Right renal pelvis (tissue), 4 donors: ENCODE measurements at places on chromosomes 5 and 9.

DNA sequence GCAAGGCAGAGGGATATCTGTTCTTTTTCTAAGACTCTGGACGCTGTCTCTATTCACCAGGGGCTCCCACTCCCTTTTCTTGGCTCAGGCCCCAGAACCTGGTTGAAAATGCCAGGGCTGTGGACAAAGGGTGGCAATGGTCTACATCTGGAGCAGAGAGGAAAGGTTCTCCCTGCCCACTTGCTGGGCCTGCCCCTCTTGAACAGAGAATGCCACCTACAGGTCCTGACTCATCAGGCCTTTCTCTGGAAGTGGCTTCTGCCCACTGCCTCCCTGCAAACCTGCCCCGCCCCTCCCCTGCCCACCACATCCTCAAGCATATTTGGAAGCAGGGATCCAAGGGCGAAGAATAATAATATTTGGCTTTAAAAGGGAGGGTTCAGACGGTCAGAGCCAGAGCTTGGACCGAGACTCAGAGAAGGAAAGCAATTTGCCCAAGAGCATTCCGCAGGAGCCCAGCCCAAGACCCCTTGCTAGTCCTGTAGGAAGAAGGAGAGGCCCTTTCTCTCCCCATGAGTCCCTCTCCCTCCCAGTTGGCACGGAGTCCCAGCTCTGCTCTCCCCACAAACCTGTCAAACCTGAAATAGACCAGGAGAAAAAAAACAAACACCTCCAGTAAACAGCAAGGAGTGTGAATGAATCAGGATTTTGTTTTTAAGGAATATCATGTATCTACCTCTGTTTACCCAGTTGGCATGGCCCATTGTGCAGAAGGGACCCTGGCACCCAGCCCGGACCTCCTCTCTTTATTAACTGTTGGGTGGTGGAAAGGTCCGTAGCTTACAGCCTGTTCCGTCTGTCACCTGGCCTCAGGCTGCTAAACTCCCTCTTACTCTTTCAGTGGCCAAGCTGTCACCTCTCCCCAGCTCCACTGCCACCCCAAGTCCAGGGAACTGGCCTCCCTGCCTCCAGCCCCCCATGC lies 37.7 kb upstream of the STXBP1 start:
- DNase-seq: no peak

- no peak for DNase-seq
Observed at GRCh38 chr5:171410181-171410580, 9.3 kb upstream of the FGF18 start.

DNA sequence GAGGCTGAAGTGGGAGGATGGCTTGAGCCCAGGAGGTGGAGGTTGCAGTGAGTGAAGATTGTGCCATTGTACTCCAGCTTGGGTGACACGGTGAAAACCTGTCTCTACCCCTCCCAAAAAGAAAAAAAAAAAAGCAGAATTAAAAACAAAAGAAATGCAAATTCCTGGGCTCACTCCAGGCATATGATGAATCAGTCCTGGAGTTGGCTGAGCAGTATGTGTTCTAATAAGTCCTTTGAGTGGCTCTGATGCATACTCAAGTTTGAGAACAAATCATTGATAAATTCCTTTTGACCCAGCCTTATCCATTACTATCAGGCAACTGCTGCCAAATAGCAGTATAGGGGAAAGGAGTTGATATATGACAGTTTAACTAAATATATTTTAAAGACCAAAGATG lies 28.3 kb downstream of the UHRF2 start:
- no peak for DNase-seq

DNA sequence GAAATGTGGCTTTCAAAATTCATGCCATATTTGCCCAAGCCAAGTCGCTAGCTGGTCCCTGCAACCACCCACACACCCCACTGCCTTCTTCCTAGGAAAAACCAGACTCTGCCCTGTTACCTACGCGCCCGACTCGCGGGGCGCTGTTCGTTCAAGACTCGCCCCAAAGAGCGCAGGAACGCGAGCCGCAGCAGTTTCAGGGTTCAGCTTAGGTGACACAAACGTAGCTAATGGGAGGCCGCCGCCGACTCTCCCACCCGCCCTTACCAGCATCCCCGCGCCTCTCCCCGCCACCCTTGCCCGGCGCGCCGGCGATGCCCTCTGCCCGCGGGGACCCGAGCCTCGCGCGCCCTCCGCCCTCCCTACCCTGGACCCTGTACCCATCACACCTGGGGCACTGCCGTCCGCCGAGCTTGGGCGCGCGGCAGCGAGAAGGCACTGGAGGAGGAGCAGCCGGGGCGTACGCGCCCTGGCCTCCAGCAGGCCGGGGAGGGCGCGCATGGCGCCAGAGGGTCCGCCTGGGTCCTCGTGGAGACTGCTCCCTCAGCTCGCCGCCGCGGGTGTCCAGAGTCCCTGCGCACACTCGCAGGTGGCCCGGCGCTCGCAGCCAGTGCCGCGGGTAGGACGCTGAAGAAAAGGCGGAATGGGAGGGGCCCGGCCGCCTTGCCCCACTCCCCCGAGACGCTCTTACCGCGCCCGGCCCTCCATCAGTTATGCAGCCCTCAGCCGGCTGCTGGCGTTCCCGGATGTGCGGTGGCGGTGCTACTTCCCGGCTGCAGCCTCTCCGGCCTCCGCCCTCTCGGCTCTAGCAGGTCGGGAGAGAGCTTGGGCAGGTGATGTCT lies at the start of gene EMB:
Gene EMB (minus strand): TSS at position 638 of the 842 bp plus-strand sequence. CDS start 137 bp downstream, at position 501.
- DNase-seq: peak; percentile 14

- DNase-seq: no peak
Observed at GRCh38 chr5:132744659-132745058, 2.6 kb upstream of the CCNI2 start.

DNA sequence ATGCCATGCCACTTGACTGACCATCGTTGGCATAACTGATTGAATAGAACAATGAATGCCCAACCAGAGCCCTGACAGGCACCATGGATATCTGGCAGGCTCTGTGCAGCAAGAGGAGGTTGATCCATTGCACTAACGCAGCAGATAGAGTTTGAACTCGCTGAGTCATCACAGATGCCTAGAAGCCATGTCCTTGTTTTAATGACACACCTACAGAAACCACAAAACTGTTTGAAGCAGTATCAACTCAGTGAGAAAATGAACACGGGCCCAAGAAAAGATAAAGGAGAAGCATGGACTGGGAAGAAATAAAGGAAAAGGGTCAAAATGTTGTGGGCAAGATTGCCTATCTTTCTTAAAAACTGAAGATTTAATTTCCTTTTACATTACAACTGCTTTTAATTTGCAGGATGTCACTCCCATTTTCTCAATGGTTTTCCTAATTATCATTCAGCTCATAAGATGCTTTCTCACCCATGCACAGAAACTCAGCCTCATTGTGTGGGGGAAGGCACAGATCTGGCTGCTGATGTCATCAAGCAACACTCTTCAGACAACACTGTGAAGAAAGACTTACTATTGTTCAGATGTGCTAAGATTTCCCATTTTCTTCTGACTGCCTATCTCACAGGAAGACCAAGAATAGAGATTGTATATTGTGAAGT lies 129.0 kb downstream of the PIK3R1 start:
- no peak for DNase-seq

GRCh38 chr9:116471093-116471906 lies 215.8 kb upstream of the TRIM32 start:
- DNase-seq: peak; percentile 89

DNA sequence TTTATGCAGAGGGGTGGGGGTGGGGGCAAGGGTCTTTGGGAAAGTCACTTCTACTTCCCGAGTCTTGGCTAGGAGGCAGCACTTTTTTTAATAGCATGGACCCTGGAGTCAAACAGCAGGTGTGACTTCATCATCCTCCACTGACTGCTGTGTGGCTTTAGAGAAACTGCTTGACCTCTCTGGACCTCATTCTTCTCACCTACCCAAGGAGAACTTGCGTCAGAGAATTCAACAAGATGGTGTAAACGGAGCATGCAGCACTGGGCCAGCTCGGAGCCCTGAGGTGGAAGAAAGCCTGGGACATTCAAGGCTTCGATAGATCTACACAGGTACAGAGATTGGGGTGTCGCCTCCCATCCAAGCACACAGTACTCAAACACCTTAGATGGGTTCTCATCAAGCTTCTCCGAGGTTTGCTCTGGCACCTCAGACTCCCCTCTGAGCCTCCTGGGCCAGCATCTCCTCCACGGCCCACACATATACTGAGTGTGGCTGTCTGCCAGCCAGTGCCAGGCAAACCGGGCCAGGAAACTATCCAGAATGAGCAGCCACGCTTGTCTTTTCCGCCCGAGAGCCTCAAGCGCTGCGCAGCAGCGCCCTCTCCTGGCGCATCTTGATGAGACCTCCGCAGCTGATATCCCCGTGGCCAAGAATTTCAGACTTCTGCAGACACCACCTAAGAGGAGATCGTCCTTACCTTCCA lies 4.6 kb upstream of the SLC25A48 start:
- peak; percentile 76 for DNase-seq

- no peak for DNase-seq
Observed at GRCh38 chr9:108078375-108078774, 588.8 kb upstream of the KLF4 start.

GRCh38 chr5:153559926-153560325 lies 69.5 kb downstream of the GRIA1 start:
- no peak for DNase-seq

- no peak for DNase-seq
Observed at GRCh38 chr5:122715095-122715494, 59.8 kb upstream of the SNX2 start.

- no peak for DNase-seq
Observed at GRCh38 chr5:118857700-118858099, 130.6 kb downstream of the DTWD2 start.

GRCh38 chr5:151195622-151196021 lies 28.3 kb downstream of the CCDC69 start:
- DNase-seq: no peak

DNA sequence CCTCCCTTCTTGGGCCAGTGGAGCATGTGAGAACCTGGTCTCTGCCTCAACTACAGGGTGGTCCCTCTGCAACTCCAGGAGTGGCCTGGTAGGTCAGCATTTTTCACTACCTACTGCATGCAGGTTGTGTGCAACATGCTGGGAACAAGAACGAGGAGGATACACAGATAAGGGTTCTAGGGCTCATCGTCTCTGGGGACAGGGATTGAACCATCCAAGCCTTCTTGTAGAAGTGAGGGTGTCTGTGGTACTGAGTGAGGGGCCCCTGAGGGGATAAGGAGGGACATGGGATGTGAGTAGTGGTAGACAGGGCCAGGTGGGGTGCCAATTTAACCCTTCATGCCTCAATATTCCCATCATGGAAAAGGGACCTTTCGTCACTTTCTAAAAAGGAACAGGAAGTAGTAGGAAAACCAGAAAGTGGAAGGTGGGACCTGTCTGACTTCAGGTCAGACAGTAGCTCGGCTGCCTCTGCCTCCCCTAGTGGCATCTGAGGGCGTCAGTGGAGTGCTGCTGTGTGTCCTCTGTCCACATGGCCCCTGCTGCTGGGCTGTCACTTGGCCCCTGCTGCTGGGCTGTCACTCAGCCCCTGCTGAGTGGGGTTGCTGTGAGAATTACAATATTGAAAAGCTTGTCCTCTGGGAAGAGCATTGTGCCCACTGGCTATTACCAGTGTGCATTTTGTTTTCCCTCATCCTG lies 48.6 kb upstream of the RNU6ATAC start:
- DNase-seq: no peak

DNA sequence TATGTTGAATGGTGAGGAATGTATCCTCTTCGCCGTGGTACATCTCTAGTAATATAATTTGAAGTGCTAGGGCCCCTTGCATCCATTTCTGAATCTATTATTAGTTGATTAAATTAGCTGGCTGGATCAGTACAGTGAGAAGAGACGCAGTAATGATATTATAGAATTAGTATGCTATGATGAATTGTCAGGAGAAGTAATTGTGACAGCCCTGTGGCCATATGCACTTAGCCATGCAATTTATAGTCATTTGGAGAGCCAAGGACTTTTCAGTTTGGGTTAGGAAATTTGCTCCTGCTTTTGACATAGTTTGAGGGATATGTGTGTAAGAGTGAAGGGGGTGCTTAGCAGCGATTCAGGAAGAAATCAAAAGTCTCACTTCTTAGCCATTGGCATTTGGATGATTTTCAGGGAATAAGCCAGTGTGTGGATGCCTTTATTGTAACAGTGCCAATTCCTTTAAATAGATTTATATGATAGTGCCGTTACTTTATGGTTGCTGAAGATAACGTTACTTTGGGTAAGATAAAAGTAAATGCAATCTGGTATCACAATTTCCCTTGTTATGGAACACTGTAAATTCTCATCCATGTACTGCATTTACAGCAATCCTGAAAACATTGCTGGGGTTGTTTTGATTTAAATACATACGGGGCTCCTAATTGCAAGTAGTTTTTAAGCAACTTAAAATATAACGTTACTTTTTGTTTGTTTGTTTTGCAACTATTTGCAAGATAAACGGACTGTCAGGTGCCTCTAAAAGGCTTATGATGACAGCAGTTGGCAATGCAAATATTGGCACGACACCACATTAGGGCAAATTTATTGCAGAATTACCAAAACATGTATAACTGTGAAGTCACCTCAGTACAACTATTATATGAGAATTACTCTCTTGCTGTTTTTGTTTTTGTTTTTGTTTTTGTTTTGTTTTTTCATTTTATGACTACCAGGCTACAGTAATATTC lies 875.4 kb upstream of the WWC1 start:
- DNase-seq: no peak

DNA sequence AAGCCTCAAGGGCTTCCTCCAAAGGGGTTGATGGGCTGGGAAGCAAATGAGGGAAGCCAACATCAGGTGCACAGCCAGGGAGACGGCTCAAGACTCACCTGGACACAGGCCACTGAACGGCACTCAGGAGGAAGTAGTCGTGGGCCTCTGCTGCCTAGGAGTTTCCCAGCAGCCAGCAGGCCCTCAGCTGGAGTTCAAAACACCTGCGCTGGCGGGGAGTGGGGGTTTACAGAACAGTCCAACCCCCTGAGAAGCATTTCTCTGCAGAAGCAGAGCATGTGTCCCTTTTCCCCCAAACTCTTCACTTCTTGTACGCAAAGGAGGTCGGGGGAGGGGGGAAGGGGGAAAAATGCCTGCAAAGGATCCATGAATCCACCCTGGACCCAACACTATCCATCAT lies 2.3 kb downstream of the WHRN start:
- DNase-seq: no peak
